Occipital lobe (tissue), 3 donors: ENCODE measurements at places on chromosomes 11 and 22.

- DNase-seq, result no peak
Observed at GRCh38 chr11:1458340-1459218, 28.0 kb downstream of the MOB2 start.

DNA sequence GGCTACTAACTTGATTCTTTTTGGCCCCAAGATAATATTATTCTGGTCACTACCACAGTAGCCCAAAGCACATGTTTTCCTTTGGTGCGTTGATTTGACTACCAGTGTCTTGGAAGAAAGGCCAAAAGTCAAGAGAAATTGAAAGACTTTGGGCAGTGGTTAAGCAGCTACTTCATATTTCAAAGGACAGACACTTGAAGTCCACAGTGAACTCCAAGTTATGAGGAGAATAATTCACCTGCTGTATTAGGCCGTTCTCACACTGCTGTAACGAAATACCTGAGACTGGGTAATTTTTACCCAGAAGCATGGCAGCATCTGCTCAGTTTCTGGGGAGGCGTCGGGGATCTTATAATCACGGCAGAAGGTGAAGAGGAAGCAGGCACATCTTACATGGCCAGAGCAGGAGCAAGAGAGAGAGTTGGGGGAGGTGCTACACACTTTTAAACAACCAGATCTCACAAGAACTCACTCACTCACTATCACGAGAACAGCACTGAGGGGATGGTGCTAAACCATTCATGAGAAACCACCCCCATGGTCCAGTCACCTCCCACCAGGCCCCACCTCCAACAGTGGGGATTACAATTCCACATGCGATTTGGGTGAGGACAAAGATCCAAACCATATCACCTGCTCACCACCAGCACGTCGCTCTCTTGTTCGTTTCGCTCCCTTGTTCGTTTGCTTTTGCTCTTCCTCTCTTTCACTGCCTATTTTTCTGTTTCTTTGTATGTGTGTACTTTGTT, 40.2 kb upstream of the PICALM start:
- DNase-seq, result no peak

DNA sequence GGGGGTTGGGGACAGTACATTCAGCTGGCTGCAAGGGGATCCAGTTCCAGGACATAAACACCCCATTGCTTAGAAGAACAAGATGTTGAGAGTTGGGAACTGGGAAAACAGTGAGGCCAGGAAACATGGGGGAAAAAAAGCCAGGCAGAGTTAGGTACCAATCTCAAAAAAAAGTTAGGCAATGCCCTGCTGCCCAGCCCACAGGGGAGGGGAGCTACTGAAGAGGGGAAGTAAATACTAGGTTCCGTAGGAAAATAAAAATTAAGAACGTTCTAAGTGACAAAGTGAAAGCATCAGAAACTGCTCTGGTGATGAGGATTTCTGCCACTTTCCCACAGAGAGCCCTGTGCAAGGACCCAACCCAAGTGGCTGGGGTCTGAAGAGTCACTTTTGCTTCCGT, 12.0 kb downstream of the SPTBN2 start:
- no peak for DNase-seq

- no peak for DNase-seq
Observed at GRCh38 chr11:4453118-4453517, 4.0 kb downstream of the OR52K2 start.

GRCh38 chr11:133386262-133386661, 146.0 kb downstream of the OPCML start:
- no peak for DNase-seq

DNA sequence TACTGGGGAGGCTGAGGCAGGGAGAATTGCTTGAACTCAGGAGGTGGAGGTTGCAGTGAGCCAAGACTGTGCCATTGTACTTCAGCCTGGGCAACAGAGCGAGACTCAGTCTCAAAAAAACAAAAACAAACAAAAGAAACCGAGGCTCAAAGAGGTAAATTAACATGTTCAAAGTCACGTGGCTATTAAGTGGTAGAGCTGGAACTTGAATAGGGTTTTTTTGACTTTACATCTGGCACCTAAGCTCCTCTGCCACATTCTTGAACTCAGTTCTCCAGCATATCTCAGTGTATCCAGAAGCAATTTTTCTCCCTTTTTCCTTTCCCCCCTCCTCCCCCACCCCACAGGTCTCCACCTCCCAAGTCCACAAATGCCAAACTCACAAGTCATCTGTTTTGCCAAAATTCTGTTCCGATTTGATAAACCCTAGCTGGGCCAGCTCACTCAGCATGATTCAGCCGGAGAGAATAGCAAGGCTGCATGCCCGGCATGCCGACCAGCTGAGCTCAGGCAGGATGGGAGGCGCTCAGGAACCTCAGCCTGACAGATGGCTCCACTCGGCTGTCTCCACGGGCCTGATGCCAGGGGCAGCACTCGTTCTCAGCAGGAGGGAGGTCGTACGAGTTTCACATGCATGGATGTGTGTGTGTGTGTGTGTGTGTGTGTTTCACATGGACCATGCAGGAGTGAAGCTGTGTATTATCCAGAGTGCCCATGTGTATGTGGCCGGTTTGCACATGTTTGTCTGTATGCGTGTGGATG, 63.2 kb upstream of the RRAS2 start:
- peak; percentile 74 for DNase-seq

GRCh38 chr11:6677018-6677417, 6.1 kb downstream of the MRPL17 start:
- DNase-seq, result no peak

DNA sequence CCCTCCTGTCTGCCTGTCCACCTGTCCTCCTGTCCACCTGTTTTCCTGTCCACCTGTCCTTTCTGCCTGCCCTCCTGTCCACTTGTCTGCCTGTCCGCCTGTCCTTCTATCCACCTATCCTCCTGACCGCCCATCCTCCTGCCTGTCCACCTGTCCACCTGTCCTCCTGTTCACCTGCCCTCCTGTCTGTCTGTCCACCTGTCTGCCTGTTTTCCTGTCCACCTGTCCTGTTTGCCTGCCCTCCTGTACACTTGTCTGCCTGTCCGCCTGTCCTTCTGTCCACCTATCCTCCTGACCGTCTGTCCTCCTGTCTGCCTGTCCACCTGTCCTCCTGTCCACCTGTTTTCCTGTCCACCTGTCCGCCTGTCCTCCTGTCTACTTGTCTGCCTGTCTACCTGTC, 682.8 kb downstream of the TBC1D22A start:
- no peak for DNase-seq

DNA sequence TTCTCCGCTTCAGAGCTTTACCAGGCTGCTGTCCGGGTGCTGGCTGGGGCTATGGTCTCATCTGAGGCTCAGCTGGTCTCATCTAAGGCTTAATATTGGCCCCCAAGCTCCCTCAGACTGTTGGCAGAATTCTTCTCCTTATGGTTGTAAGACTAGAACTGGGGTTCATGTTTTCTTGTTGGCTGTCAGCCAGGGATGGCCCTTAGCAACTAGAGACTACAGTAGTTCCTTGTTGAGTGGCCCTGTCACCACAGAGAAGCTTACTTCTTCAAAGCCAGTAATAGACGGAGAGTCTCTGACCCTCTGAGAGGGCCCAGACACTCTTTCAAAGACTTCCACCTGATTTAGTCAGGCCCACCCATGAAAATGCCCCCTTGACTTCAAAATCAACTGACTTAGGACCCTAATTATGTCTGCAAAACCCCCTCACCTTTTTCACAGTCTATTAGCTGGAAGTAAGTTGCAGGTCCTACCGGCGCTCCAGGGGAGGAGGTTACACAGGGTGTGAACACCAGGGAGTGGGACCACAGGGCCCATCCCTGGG, 24.2 kb upstream of the TREH start:
- no peak for DNase-seq

- DNase-seq, result no peak
Observed at GRCh38 chr22:36258701-36259614, 6.0 kb downstream of the APOL1 start.

DNA sequence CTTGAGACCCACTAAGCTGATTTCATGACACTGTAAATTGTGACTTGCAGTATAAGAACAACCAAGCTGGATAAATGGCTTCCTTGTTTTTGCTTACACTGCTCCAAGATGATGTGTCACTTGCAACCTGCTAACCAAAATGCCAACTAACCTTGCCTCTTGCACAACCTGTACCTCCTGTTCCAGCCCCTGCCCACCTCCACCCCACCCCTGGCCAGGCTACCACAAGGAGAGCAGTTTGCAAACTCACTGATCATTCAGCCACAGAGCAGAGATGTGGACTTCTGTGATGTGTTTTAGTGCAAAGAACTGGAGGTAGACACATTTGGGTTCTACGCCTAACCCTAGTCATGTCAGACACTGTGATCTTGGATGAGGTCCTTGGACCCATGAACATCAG, 4.3 kb upstream of the APOL6 start:
- DNase-seq, result no peak

DNA sequence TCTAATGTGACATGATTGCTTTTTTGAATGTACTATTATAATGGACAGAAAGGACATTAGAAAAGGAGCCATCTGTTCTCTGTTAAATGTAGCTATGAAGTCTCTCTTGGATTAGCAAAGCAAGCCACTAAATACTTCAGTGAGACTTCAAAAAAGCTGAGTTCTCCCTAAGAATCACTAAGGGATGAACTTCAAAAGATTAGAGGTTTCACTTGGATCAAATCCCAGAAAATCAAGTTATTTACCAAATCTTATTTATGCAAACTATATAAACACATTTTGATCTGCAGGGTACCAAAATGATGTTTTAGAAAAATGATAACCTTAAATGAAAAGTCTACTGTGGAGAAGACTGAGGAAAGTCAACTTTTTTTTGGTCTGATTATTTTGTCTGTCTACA, 82.1 kb upstream of the MTMR2 start:
- no peak for DNase-seq

DNA sequence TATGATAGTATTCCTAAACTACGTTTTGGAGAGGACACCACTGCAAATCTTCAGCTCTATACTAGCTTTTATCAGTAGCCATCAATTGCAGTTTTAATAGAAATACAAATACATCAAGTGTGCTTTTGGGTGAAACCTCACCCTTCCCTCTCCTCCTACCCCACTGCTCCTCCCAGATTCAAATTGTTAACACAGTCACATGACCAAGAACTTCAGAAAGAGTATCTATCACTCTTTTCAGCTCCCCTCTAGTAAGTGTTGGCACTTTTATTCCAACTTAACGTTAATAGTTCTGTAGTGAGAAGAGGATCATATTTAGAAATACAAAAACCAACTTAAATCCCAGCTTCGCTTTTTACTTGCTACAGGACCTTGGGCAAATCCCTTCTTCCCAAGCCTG, 17.0 kb downstream of the RRAS2 start:
- DNase-seq, result no peak

- no peak for DNase-seq
Observed at GRCh38 chr22:47594836-47595521, 832.5 kb downstream of the TBC1D22A start.

GRCh38 chr22:36447632-36448031, 33.8 kb downstream of the TXN2 start:
- DNase-seq, result no peak

DNA sequence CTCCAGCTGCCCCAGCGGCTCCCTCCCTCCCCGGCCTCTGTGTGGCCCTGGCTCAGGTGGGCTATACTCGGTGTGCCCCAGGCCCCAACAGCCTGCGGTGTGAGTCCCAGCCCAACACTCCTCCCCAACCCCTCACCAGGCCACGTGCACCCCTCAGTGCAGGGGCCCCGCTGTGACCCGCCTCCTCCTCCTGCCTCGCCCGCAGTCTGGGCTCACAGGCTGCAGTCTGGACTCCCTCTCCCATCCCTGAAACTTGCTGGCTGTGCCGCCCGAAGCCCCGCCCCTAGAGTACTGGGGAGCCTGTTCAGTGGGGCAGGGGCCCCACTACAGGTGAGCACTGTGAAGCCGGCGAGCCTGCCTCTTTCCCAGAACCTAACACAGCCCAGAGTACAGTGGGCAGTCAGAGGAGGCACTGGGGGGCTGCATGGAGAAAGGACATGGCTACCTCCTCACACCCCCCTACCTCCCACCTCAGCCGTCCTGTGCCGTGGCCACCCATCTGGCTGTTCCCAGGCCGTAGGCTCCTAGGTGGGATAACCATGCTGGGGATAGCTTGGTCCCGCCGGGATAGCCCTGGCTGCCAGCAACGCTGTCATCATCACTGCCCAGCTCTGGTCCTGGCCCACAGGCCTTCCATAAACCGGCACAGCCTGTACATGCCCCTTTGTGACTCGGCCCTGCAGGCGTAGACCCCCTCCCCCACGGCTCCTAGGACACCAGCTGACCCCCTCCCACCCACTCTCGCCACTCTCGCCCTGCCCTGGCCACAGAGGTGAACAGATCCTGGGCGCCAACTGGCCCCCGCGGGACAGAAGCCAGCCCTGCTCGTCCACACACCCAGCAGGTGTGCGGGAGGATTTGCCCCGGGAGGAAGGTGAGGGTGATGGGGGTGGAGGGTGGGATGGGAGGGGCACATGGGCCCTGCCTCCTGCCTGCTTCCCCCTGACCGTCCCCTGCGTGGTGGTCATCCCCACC, 29.7 kb downstream of the CELSR1 start:
- DNase-seq, result no peak

GRCh38 chr11:73333640-73334383, 25.7 kb downstream of the ARHGEF17 start:
- no peak for DNase-seq

GRCh38 chr11:120054016-120054752, 83.7 kb downstream of the TRIM29 start:
- no peak for DNase-seq

GRCh38 chr11:46477136-46477535, 85.6 kb upstream of the CHRM4 start:
- DNase-seq, result no peak

DNA sequence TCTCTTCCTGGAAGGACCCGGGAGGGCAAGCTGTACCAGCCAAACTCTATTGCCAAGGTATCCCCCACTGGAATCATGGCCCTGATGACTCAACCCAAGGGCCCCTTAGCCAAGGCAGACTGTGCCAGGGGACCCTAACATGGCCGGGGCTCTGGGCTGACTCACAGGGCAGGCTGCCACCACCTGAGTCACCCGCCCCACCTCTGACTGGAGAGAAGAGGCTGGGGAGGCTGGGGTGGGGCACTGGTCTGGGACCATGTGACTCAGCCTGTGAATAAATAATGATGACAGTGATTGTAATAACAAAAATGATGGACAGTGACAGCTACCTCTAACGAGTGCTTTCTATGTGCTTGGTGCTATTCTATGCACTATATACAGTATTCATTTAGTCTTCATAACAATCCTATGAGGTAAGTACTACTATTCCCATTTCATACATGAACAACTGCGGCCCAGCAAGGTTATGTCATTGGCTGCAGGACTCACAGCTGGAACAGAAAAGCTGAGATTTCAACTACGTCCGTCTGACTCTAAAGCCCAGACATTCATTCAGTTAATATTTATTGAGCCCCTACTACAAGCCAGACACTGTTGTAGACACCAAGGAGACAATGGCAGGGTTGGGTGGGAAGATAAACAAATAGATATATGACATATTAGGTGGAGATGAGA, 84.2 kb downstream of the FBXO7 start:
- peak; percentile 12 for DNase-seq

- no peak for DNase-seq
Observed at GRCh38 chr11:61635304-61635703, 44.9 kb upstream of the DAGLA start.

DNA sequence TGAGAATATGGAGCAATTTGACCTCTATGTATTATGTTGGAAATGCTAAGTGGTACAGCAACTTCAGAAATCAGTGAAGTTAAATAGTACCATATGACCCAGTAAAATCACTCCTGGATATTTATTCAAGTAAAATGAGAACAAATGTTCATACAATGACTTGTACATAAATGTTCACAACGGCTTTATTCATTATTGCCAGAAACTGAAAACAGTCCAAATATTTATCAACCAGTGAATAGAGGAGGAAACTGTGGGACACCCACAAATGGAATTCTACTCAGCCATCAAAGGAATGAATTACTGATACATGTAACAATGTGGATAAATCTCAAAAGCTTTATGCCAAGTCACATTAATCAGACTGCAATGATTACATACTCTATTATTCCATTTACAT, 416.3 kb downstream of the AASDHPPT start:
- DNase-seq, result no peak

- no peak for DNase-seq
Observed at GRCh38 chr22:40347300-40347699, 1.0 kb downstream of the ADSL start.
